ENCODE measurements at places on chromosomes 2 and 18.

- no peak for DNase-seq
Measured at GRCh38 chr2:238945433-238946150, 97.7 kb downstream of the TWIST2 start.

DNA sequence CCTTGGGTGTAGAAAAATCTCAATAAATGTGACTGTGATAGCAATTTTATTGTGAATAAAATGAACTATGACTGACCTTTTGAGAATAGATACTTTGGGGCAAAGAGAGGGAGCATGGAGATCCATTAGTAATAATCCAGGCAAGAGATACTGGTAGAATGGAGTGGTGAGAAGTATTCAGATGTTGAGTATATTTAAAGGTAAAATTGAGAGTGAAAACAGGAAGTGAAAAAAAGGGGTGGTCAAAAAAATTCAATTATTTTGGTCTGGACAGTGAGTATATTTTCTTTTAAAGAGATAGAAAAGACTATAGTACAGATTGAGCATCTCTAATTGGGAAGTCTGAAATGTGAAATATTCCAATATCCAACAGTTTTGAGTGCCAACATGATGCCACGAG lies 1515.6 kb upstream of the NXPH2 start:
- DNase-seq = no peak

- no peak for DNase-seq
Measured at GRCh38 chr2:140892911-140893637, 1237.7 kb downstream of the LRP1B start.

- no peak for DNase-seq
Measured at GRCh38 chr2:85318222-85319074, 9.3 kb downstream of the TGOLN2 start.

DNA sequence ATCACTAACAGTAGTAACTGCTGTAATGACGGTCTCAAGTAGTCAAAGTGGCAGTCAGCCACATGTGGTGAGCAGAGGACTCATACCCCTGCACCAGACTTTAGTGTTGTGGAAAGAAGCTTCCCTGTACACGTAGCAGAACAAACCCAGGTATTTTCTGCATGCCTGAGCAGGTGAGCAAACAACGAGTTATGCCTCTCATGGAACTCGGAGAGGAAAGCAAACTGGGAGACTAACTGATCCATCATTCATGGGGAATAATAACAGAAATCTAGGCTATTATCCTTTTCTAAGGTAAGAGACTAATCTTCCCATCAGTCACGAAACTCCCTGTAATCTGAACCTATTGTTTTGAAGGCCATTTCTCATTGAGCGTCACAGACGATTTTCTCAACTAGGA lies 1495.2 kb upstream of the NXPH2 start:
- no peak for DNase-seq

- no peak for DNase-seq
Measured at GRCh38 chr2:2739231-2739795, 408.2 kb upstream of the MYT1L start.

Measured in cerebellar nuclear complex (tissue), 1 donor.